ENCODE measurements at places on chromosomes 1 and 21. TPM values are rescaled to one million over a fixed set of nuclear protein-coding genes. Genes with fewer than 3 reads are reported as not detected.

USH2A gene
- 0.02 TPM for polyA plus RNA-seq

CCDC185 gene
- not detected for polyA plus RNA-seq

DMRTA2 gene
- polyA plus RNA-seq, result not detected

DNA sequence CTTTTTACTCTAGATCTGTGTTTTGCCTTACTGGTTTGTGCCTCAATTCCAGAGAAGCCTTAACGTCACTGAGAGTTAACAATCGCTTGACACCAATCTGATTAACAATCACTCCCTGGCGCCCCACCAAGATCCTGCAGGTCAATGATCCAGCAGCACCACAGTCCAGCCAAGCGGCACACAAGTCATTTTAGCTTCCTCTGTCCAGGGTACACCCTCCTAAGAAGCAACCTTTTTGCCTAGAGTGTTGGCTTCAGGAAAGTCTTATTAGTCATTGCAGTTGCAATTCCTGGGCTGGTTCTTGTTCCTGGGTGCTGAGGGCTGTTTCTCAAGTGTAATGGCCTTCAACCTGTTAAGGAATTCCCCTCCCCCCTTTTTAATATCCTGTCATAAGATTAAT, 323.0 kb upstream of the USP25 start:
- DNase-seq, result no peak

DNA sequence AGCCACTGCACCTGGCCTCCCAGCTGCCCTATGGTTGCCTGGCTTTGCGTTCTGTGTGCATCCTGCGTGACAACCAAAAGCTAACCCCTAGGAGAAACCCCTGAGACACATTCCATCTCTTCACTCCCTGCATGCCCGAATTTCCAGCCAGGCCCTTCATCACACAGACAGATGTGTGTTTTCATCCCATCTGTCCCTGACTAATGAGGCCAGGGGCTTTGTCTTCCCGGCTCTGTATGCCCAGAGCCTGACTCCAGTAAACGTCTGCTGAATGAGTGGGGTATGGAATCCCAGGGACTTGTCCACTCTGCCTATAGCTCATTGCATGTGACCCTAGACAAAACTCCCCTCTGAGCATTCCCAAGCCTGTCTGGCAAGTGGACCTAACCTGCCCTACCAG, 9.6 kb downstream of the ESPN start:
- no peak for DNase-seq

Data from IMR-90 (cell line).